ENCODE measurements at places on chromosomes 6 and 20. TPM values are rescaled to one million over a fixed set of nuclear protein-coding genes. Genes with fewer than 3 reads are reported as not detected.

- DNase-seq = peak; percentile 85
These were observed 122.1 kb upstream of the SPACA1 start for GRCh38 chr6:87925373-87926060.

GRCh38 chr20:63843778-63844177 is 12.7 kb upstream of the ZBTB46 start:
- no peak for DNase-seq

- DNase-seq = no peak
These were observed 8.8 kb downstream of the SRPK1 start for GRCh38 chr6:35911871-35912653.

DNA sequence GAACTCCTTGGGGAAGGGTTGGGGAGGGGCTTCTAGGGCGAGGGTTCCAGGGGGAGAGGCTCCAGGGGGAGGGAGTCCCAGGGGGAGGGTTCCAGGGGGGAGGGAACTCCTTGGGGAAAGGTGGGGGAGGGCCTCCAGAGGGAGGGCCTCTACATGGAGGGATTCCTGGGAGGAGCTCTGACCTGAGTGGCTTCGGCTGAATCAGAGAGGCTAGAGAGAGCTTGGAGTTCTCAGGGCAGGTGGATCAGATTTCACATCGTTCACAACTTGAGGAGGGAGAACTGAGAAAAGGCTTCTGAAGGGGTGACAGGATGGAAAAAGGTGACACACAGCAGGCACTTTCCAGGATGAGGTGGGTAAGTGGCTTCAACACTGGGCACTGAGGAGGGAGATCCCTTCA is 49.1 kb downstream of the DAAM2 start:
- peak; percentile 35 for DNase-seq

- no peak for DNase-seq
These were observed 15.6 kb upstream of the MRGBP start for GRCh38 chr20:62780696-62781095.

DNA sequence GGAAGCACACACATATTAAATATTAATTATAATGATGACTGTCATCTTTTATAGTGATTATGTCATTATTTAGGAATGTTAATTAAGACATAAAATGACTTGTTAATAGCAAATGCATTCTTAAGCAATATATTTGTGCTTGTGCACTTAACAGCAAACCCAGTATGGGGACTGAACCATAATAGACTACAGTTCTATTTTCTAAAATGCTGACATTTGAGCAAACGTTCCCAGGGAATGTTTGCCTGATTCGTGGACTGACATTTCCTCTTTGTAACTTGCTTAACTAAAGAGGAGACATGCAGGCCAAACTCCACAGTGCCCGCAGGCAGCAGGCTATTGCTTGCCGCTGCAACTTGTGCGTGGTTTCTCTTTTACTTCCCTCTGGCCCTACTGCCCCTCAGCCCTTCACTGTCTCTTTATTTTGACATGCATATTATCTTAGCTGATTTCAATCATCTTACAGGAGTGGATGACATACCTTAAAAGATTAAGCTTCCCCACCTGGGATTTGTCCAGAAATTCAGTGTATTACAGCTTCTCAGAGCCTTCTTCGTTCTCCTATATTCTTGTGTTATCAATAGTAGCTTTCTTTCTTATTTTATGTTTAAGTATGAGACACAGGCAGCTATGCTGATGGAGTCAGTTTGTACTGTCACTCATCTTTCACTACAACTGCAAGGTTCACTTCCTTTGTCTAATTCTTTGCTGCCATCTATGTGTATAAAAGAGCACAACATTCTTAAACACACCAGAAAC is 141.5 kb downstream of the GMDS start:
- DNase-seq = peak; percentile 66

GRCh38 chr20:46463852-46464251 is 49.5 kb downstream of the ZNF334 start:
- DNase-seq = no peak

GRCh38 chr6:73800997-73801396 is 105.0 kb downstream of the CD109 start:
- DNase-seq = no peak

The MLIP gene
- total RNA-seq = 18.3 TPM
